Cardiac muscle cell (in vitro differentiated cells and primary cell): ENCODE measurements at places on chromosomes 4 and X. TPM values are rescaled to one million over a fixed set of nuclear protein-coding genes. Genes with fewer than 3 reads are reported as not detected.

GRCh38 chr4:121307445-121308327 is 73.1 kb downstream of the QRFPR start:
- H3K36me3 ChIP-seq, result no peaks in the 10 kb centered on the region
- H3K4me3 ChIP-seq, result no peak overlapping the region
- no peaks in the 10 kb centered on the region for H3K27me3 ChIP-seq
- peak; percentile 74 for DNase-seq

DNA sequence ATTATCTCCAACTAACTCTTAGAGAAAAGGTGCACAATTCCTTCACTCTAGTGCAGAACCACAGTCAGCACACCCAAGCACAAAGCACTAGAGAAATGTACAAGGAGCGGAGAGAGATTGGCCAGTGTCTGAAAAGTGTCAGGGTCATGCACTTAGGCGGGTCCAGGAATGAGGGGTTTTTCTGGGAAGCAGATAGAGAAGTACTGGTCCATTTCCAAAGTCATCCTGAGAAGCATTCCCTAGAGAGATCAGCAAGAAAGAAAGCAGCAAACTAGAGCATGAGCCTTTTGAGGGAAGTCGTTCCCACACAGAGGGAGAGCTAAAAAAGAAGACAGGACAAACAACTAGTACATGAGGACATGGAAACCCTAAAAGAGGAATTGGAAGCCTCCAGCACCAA is 168.1 kb upstream of the MAP3K15 start:
- no peak overlapping the region for H3K4me3 ChIP-seq
- no peaks in the 10 kb centered on the region for H3K4me1 ChIP-seq
- H3K27ac ChIP-seq, result no peak overlapping the region
- no peaks in the 10 kb centered on the region for H3K27me3 ChIP-seq

DNA sequence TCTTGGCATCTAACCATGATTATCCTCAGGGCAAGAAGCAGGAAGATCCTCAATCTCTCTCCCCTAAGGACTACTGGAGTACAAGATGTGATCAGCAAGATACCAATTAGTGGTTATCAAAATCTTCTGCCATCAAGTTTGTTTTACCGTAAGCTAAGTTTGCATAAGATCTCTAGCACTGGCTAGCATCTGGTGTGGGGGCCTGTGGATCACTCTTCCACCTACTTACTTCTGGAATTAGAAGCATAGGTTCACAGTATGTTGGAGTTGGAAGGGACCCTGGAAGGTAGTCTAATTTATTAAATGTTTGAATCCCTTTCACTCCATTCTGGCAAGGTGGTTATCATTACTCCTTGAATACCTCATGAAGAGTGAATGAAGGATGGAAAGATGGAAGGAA is 93.3 kb upstream of the BANK1 start:
- no peak overlapping the region for H3K27ac ChIP-seq
- H3K4me3 ChIP-seq, result no peak overlapping the region
- H3K36me3 ChIP-seq, result no peaks in the 10 kb centered on the region
- no peaks in the 10 kb centered on the region for H3K27me3 ChIP-seq
- no peak for DNase-seq

DNA sequence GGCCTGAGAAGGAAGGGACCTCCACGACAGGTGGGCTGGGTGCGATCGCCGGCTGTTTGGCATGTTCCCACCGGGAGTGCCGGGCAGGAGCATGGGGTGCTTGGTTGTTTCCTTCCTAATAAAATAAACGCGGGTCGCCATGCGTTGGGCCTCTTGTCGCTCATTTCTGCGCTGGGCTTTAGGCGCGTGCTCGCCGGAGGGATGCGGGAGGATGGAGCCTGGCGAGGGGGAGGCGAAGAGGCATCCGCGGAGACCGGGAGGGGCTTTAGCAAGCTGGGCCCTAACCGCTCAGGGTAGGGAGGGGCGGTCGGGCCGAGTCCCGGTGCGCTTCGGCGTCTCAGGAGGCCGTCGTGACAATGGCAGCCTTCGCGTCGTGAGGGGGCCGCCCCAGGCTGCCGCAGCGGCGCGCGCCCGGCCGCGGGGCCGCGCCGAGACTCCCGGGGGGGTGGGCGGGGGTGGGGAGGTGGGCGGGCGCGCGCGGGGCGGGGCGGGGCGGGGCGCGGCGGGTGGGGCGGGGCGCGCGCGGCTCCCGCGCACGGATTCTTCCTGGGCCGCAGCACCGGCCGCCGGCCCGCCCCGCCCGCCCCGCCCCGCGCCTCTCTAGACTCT is 476 bp upstream of the GDI1 start:
- H3K27me3 ChIP-seq, result no peaks in the 10 kb centered on the region
- H3K4me3 ChIP-seq, result peak overlapping the region; percentile 74
- peak overlapping the region; percentile 99 for H3K27ac ChIP-seq
- H3K36me3 ChIP-seq, result no peaks in the 10 kb centered on the region

Gene RIBC1
- total RNA-seq, result 2.7 and 3.0 TPM in 2 replicates

- H3K36me3 ChIP-seq, result no peaks in the 10 kb centered on the region
- no peak overlapping the region for H3K27ac ChIP-seq
- no peak overlapping the region for H3K4me3 ChIP-seq
- DNase-seq, result no peak
- H3K4me1 ChIP-seq, result no peaks in the 10 kb centered on the region
- no peaks in the 10 kb centered on the region for H3K27me3 ChIP-seq
Observed at GRCh38 chr4:112213091-112213490, 18.5 kb upstream of the AP1AR start.

Gene COL4A6
- total RNA-seq, result 72.1 and 95.2 TPM in 2 replicates

- H3K27me3 ChIP-seq, result no peaks in the 10 kb centered on the region
- no peaks in the 10 kb centered on the region for H3K36me3 ChIP-seq
Observed at GRCh38 chrX:2694914-2695267, 3.8 kb downstream of the CD99 start.

Gene MND1
- total RNA-seq, result 10.3 and 12.6 TPM in 2 replicates

DNA sequence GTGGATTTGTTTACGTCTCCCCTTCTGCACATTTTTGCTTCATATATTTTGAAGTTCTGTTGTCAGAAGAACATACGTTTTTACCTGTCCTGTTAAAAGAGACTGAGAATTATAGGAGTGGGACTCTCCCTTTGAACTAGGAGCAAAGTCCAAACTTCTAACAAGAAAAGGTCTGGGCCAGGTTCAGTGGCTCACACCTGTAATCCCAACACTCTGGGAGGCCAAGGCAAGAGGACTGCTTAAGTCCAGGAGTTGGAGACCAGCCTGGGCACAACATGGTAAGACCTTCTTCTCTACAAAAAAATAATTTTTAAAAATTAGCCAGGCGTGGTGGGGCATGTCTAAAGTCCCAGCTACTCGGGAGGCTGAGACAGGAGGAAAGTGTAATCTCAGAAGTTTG is 15.8 kb downstream of the LIN54 start:
- DNase-seq, result no peak
- no peaks in the 10 kb centered on the region for H3K27me3 ChIP-seq
- H3K27ac ChIP-seq, result no peak overlapping the region
- H3K36me3 ChIP-seq, result no peaks in the 10 kb centered on the region

GRCh38 chr4:44086753-44087152 is 361.9 kb downstream of the KCTD8 start:
- no peak overlapping the region for H3K4me3 ChIP-seq
- no peaks in the 10 kb centered on the region for H3K4me1 ChIP-seq
- H3K36me3 ChIP-seq, result no peaks in the 10 kb centered on the region
- H3K27ac ChIP-seq, result no peak overlapping the region

DNA sequence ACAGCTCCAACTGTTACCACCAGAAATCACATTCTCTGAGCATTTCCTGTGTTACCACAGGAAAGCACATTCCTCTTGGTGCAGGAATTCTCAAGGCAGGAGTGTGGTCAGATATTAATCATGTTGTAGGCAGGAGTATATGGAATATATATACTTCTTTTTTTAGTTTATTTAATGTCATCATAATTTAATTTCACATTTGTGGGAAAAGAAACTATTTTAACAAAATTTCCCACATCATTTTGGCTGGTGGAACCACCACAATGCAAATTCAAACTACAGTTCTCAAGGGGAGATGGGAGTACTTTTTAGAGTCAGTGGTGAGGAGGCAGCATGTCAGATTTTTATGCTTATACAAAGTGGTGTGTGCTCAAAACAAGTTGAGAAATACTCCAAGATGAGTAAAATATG is 139.0 kb downstream of the ATP10D start:
- no peak overlapping the region for H3K4me3 ChIP-seq
- H3K27me3 ChIP-seq, result no peaks in the 10 kb centered on the region
- no peaks in the 10 kb centered on the region for H3K36me3 ChIP-seq
- H3K27ac ChIP-seq, result no peak overlapping the region

DNA sequence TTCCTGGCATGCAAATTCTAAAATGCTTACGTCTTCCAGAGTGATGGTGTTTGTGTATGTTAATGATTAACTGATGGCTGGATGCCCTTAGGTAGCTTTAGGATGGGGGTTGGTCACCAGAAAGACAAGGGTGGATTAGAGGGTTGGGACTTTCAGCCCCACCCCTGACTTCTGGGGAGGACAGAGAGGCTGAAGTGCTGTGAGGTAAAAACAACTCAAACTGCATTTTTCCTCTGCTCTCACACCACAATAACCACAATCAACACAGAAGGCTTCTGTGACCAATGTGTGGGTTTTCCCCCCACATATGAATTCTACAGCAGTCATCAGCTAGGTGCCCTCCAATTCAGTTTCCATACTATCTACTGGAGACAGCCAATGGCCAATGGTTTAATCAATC is 18.7 kb upstream of the DDIT4L start:
- no peaks in the 10 kb centered on the region for H3K27me3 ChIP-seq
- no peaks in the 10 kb centered on the region for H3K4me1 ChIP-seq
- no peaks in the 10 kb centered on the region for H3K36me3 ChIP-seq
- no peak overlapping the region for H3K27ac ChIP-seq
- no peak overlapping the region for H3K4me3 ChIP-seq
- no peak for DNase-seq

GRCh38 chr4:38236503-38236902 is 276.3 kb downstream of the PTTG2 start:
- H3K27ac ChIP-seq, result no peak overlapping the region
- no peaks in the 10 kb centered on the region for H3K4me1 ChIP-seq
- H3K27me3 ChIP-seq, result no peaks in the 10 kb centered on the region
- H3K4me3 ChIP-seq, result no peak overlapping the region

DNA sequence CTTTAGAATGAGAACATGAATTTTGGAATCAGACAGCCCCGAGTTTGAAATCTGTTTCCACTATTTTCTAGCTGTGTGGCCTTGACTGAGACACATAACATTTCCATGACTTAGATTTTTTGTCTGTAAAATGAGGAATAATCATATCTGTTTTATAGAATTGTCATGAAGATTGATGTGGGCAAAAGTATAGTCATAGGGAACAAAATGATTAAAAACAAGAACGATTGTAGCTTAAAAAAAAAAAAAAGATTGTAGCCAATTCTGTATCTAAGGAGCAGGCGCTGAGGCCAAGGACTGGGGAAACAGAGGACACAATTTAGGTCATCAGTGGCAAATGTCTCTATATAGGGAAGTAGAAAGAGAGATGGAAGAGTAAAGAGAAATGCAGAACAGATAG is 201.6 kb upstream of the C1QTNF7 start:
- H3K27ac ChIP-seq, result no peak overlapping the region
- H3K4me3 ChIP-seq, result no peak overlapping the region
- H3K27me3 ChIP-seq, result no peaks in the 10 kb centered on the region
- DNase-seq, result no peak

Gene CXCL6
- not detected in 2 replicates for total RNA-seq

Gene SSX1
- total RNA-seq, result not detected in 2 replicates

GRCh38 chr4:7423801-7424552 is 10.8 kb downstream of the PSAPL1 start:
- no peaks in the 10 kb centered on the region for H3K27me3 ChIP-seq
- DNase-seq, result no peak
- H3K4me1 ChIP-seq, result peaks cover 25% of the 10 kb centered on the region
- no peaks in the 10 kb centered on the region for H3K36me3 ChIP-seq
- H3K4me3 ChIP-seq, result no peak overlapping the region
- H3K27ac ChIP-seq, result no peak overlapping the region

- H3K27ac ChIP-seq, result no peak overlapping the region
- H3K4me3 ChIP-seq, result no peak overlapping the region
- no peaks in the 10 kb centered on the region for H3K4me1 ChIP-seq
Observed at GRCh38 chrX:132146456-132146855, 18.6 kb upstream of the FRMD7 start.

DNA sequence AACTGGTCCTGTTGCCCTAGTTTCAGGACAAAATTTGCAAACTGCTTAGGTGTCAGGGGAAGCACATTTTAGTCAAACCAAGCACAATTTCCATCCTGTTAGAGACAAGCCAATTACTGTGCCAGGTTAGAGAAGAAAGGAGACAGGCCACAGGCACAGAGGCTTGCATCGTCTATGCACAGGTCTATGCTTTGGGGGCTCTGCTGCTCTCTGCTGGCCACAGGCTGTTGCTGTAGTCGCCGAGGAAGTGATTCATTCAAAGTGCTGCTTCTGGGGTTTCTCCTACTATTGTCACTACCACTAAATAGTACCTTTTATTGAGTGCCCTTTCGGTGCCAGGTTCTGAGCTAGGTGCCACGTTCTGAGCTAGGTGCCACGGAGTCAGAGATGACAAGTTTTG is 45.5 kb downstream of the VGLL1 start:
- DNase-seq, result peak; percentile 63
- H3K4me3 ChIP-seq, result no peak overlapping the region
- no peaks in the 10 kb centered on the region for H3K4me1 ChIP-seq
- no peaks in the 10 kb centered on the region for H3K36me3 ChIP-seq
- H3K27ac ChIP-seq, result no peak overlapping the region

Gene NHSL2
- 5.9 and 6.6 TPM in 2 replicates for total RNA-seq

DNA sequence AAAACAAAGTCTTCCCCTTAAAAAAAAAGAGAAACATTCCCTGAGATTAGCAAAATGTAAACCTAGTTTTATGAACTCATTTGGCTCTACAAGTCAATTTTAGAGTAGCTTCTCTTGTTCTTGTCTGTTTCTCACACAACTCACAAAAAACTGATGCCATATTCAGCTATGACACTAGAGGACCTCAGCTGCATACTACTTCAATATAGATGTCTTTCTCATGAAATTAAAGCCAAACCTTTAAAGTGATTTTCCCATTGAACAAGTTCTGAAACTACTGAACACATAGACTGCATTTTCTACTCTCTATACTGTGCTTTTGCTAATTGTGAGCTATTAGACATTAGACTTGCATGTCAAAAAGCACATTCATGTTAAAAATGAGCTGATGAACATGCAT is 49.8 kb downstream of the TBCK start:
- H3K4me3 ChIP-seq, result no peak overlapping the region
- no peaks in the 10 kb centered on the region for H3K27me3 ChIP-seq
- DNase-seq, result peak; percentile 25
- H3K36me3 ChIP-seq, result no peaks in the 10 kb centered on the region
- H3K4me1 ChIP-seq, result peaks cover 11% of the 10 kb centered on the region

GRCh38 chr4:155478336-155478835 is 101.6 kb upstream of the MAP9 start:
- no peaks in the 10 kb centered on the region for H3K4me1 ChIP-seq
- H3K36me3 ChIP-seq, result no peaks in the 10 kb centered on the region
- H3K27ac ChIP-seq, result no peak overlapping the region
- H3K4me3 ChIP-seq, result no peak overlapping the region

DNA sequence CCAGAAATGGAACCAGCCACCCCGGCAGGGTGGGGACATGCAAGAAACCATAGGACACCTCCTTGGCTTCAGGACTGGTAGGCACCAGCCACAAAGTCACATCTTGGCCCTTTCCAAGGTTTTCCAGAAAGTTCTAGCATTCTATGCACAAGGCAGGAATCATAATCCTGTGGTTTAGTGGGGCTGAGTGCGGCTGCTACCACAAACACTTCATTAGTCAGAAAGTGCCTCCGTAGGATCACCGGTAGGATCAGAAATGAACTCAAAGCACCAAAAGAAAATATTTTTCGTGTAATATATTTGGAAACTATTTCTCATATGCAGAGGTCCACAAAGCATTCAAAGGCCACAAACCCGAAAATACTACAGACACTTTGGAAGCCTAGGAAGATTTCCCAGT is 191.7 kb downstream of the PTTG2 start:
- no peaks in the 10 kb centered on the region for H3K27me3 ChIP-seq
- peaks cover 9% of the 10 kb centered on the region for H3K4me1 ChIP-seq
- H3K36me3 ChIP-seq, result no peaks in the 10 kb centered on the region
- DNase-seq, result no peak
- no peak overlapping the region for H3K27ac ChIP-seq
